Right ventricle myocardium superior (tissue), 1 donor: ENCODE measurements at places on chromosomes 2 and 18. TPM values are rescaled to one million over a fixed set of nuclear protein-coding genes. Genes with fewer than 3 reads are reported as not detected.

- DNase-seq, result no peak
These were observed 5.7 kb upstream of the CHN1 start for GRCh38 chr2:175010848-175011254.

GRCh38 chr2:168346725-168347477, 99.5 kb upstream of the STK39 start:
- peak; percentile 57 for DNase-seq

- DNase-seq, result no peak
These were observed 34.7 kb downstream of the RALB start for GRCh38 chr2:120287183-120288015.

ABCB11 gene
- 0.13 TPM for total RNA-seq

IL36G gene
- total RNA-seq, result not detected
